M059J (cell line): ENCODE measurements at places on chromosomes 11 and 22. TPM values are rescaled to one million over a fixed set of nuclear protein-coding genes. Genes with fewer than 3 reads are reported as not detected.

Gene WNT11
- 2.0 and 3.1 TPM in 2 replicates for total RNA-seq

Gene SIK2
- total RNA-seq: 8.4 and 19.4 TPM in 2 replicates

Gene FAT3
- total RNA-seq: 1.2 and 5.8 TPM in 2 replicates

Gene MISFA
- not detected in 2 replicates for total RNA-seq

Gene MMP1
- 75.7 and 80.6 TPM in 2 replicates for total RNA-seq

Gene SMIM38
- not detected in 2 replicates for total RNA-seq

Gene CASP5
- total RNA-seq: not detected in 2 replicates

Gene MRGPRX4
- total RNA-seq: not detected in 2 replicates

Gene FSHB
- not detected in 2 replicates for total RNA-seq

Gene PUS3
- 18.6 and 30.0 TPM in 2 replicates for total RNA-seq

Gene HNRNPUL2
- total RNA-seq: 11.3 and 16.8 TPM in 2 replicates

Gene MS4A6E
- total RNA-seq: 25.8 and 38.5 TPM in 2 replicates

Gene C11orf42
- total RNA-seq: not detected in 2 replicates

Gene TRIM66
- total RNA-seq: 2.2 and 4.1 TPM in 2 replicates

Gene LMO1
- not detected in 2 replicates for total RNA-seq

Gene ROM1
- total RNA-seq: 8.1 and 9.0 TPM in 2 replicates

Gene TUG1
- total RNA-seq: 53.6 and 66.4 TPM in 2 replicates

Gene NXPE2
- not detected in 2 replicates for total RNA-seq

Gene CHCHD10
- 1.9 and 2.8 TPM in 2 replicates for total RNA-seq

Gene BIK
- total RNA-seq: 0.86 and 1.1 TPM in 2 replicates
